ENCODE measurements at places on chromosomes 1 and 21.

GRCh38 chr1:21298981-21299391 is 8.7 kb upstream of the ECE1 start:
- DNase-seq = no peak

DNA sequence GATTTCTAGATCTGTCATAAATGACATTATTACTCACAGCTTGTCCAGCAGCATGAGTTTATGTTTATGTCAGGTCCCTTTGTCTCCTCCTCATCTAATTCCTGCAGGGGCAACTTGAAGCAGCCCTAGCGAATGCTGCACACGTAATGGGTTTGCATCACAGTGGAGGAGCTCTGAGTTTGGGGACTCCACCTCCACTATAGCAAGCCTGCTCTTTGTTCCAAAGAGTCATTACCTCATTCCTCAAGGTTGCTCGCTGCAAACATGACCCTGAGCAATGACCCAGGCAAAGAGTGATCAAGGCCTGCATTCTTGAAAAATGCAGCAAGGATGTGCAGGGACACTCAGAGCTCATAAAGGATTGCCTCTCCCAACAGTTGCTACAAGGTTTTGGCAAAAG is 261.9 kb downstream of the HHIPL2 start:
- no peak for DNase-seq

GRCh38 chr1:227899820-227900449 is 47.8 kb downstream of the WNT9A start:
- DNase-seq = no peak

- peak; percentile 37 for DNase-seq
Observed at GRCh38 chr1:50308878-50309277, 114.4 kb downstream of the DMRTA2 start.

GRCh38 chr1:30673395-30673794 is 50.0 kb downstream of the MATN1 start:
- DNase-seq = no peak

DNA sequence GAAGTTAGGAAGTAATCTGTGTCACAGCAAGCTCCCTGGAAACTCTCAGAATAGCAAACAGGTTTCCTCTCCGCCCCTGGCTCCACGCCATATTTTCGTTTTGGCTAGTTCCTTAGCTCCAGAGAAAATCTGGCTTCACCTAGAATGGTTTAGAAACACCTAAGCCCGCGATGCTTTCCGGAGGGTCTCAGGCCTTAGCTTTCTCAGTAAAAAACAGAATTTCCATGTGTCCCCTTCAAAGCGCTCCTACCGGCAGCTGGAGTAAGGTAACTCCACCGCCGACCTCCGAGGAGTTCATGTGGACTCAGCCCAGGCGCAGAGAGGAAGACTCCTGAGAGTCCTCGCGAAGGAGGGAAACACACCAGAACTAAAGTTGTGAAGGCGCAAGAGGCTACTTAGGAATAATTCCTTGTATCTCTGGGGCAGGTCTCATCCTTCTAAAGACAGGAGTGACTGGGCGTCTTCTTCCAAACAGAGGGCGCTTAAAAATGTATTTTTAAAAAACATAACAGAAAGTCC is 406 bp downstream of the KIAA0040 start:
- no peak for DNase-seq

- peak; percentile 97 for DNase-seq
Observed at GRCh38 chr21:16194095-16194787, 464.5 kb downstream of the USP25 start.

DNA sequence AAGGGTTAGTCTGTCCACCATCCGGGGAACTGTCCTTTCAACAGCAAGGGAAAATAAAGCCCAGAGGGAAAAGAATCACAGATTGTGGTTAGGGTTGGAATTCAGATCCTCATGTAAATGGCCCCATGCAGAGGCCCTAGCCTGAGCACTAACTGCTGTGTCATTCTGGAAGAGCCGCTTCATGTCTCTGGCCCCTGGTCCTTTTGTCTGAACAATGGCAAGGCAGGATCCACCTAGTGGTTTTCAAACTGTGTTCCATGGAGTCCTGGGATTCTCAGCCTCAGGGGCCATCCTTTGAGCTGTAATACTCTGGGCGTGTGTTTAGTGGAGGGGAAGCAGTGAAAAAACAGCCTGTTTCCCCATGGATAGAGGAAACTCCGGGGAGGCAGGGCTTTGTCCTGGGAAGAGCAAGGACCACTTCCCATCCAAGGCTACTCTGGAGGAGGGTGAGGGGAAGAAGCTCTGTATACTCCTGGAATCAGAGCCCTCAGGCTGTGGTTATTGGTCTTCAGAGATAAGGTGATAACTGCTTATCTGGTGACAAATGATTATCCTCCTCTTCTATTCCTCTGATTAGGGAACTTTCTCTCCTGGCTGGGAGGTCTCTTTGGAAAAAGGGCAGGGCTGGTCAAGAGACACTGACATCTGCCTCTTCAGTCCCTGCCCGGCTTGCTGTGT is 19.2 kb downstream of the PAX7 start:
- DNase-seq = no peak

DNA sequence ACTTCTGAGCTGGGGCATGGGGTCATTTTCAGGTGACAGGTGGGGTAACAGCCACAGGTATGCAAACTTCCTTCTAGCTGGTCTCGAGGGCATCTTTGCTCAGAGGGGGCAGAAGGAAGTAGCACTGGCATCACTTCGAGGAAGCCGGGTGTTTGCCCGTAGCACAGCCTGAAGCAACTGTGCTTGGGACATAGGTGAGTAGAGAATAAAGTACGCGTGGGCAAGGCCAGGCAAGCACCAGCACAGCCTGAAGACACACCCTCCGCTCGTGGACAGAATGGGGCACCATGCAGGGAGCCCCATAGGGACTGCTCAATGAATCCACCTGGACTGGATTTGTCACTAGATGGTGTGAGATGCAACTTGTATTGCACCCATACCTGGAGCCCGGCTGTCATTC is 167.1 kb downstream of the KCNJ6 start:
- no peak for DNase-seq

DNA sequence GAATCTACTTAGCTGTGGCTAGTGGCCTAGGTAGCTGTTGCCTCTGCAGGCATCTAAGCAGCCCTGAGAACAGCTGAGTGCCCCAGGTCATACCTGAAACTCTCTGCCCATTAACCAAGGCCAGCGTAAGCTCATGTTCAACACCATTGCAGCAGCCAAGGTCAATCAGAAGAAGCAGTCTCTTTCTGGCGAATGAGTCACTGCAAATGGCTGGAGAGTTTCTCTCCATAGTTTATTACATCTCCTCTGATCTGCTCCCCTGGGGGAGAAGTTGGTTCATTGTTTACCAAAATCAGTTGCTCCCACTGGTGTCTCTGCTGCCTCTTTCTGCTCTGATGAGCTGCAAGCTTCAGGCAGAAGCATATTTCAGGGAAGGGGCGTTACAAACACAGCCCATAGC is 6.9 kb upstream of the BCL9 start:
- no peak for DNase-seq

DNA sequence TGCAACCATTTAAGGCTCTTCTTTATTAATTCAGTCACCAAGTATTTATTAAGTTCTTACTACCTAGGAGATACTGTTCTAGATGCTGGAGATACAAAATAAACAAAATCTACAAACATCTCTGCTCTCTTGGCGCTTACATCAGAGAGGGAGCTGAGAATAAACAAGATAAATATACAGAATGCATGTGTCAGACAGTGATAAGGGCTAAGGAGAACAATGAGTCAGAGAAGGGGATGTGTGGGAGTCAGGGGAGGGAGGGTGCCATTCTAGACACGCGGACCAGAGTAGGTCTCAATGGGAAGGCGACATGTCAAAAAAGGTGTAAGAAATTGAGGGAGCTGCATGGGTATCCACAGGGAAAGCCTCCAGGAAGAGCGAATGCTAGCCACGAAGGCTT is 393.2 kb downstream of the RWDD3 start:
- DNase-seq = no peak

DNA sequence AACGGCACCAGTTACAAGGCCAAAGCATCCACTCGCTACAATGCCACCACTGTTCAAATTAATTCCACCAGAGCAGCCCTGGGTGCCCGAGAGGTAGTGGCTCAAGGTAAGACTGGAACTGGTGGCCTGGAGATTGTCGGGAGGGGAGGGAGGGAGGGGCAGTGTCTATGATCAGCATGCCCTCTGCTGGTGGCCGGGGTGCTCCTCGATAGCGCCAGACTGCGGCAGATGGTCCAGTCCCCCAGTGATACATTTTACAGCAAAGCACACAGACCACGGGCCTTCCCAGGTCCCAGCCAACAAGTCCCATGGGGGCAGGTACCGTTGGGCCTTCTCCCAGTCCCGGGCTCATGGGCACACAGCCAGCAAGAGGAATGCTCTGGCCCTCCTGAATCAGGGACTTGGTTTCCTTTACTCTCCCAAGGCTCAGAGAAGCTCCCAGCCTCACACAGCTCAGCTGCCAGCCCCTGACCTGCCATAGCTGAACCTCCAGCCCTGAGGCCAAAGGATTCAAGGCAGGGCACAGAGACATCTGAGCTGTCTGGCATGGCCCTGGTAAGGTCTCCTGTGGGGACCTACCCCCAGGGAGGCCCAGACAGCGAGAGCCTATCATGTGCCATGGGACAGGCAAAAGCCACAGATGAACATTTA is 15.3 kb downstream of the ACOT7 start:
- DNase-seq = no peak

DNA sequence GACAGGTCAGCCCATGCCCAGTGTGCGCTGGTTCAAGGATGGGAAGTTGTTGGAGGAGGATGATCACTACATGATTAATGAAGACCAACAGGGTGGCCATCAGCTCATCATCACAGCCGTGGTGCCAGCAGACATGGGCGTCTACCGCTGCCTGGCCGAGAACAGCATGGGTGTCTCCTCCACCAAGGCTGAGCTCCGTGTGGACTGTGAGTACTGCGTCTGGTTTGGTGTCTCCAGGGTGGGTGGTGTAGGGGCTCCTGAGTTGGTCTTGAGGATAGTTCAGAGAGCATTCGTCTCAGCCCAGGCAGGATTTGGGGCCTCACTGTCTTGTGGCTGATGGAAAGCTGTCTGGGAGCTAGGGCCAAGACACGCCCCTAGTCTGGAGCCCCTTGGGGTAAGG is 83.2 kb downstream of the TRIM11 start:
- DNase-seq = no peak

- no peak for DNase-seq
Observed at GRCh38 chr1:233121947-233122559, 171.6 kb downstream of the NTPCR start.

- DNase-seq = no peak
Observed at GRCh38 chr1:198206292-198206691, 49.5 kb downstream of the NEK7 start.

DNA sequence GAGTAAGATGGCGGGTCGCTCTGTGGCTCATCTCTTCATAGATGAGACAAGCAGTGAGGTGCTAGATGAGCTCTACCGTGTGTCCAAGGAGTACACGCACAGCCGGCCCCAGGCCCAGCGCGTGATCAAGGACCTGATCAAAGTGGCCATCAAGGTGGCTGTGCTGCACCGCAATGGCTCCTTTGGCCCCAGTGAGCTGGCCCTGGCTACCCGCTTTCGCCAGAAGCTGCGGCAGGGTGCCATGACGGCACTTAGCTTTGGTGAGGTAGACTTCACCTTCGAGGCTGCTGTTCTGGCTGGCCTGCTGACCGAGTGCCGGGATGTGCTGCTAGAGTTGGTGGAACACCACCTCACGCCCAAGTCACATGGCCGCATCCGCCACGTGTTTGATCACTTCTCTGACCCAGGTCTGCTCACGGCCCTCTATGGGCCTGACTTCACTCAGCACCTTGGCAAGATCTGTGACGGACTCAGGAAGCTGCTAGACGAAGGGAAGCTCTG is 2.4 kb downstream of the TNFAIP8L2 start:
- DNase-seq = no peak

DNA sequence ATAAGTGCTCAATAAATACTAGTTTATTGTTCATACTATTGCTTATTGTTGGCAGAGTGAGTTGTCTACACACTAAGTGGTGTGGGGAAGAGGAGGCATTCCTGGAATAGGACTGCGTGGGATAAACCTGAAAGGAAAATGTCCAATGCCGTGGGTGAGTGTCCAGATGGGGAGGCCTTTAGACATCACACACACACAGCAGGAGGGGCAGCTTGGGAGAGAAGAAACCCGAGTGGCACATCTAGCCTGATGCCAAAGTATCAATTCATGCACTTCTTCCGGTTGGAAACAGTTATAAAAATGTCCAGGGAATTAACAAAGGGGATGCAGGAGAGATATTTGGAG is 27.3 kb downstream of the CCN1 start:
- DNase-seq = no peak

GRCh38 chr1:116679828-116680628 is 12.5 kb upstream of the IGSF3 start:
- no peak for DNase-seq

DNA sequence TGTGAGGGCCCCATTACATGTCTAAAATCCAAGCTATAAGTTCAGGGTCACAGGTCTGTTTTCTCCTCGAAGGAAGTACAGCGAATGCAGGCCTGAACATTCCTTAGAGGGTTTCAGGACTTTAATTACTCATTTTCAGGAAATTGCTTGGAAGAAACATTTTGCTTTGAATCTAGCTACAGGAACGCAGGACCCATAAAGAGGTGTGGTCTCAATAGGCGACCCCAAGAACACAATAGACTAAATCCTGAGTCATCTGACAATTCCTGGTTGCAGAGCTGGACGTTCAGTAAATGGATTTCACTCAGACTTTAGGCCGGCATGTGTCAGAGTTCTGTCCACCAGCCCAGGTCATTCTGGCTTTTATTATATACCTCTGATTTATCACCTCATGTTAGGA is 1.0 kb upstream of the ERG start:
- DNase-seq = peak; percentile 25

DNA sequence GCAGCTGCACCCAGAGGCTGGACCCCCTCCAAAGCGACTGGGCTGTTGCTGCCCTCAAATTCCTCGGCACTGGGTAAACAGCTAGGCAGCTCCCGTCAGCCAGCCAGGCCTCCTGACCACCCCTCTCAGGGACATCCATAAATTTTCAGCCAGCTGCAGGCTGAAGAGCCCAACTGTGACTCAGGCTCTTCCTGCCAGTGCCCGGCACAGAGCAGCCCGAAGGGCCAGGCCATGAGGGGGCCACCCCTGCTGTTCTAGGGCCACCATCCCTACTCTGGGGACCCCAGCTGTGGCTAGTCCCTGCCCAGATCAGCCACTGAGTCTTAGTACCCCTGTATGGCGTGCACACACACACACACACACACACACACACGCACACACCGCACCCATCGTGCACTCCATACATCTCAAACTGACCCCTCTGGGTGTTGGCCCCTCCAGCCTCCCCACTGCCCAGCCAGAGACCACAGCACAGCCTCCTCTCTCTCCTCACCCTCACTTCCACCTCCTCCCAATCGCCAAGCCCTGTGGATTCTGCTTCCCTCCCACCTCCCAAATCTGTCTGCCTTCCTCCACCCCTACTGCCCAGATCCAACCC is 6.2 kb upstream of the LAPTM5 start:
- no peak for DNase-seq

DNA sequence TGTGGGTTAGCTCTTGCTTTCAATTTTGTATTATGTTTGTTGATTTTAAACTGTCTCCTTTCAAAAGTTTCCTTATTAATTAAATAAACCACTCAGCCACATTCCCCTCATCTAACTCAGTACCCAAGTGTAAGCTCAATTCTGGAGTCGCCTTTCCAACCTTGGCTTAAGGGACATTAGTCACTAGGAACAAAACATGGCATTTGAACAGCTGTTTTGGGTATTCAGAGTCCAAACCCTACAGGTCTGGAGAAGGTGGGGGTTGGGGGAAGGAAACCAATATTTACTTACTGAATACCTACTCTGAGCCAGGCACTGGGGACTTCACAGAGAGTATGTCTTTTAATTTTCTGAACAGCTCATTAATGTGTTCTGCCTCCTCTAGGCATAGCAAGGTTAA is 117.2 kb upstream of the JUN start:
- DNase-seq = no peak

GRCh38 chr1:184621260-184621659 is 133.4 kb downstream of the EDEM3 start:
- DNase-seq = no peak

GRCh38 chr1:61612602-61613001 is 112.3 kb downstream of the TM2D1 start:
- DNase-seq = no peak

Data from Kasumi-1 (cell line).